ENCODE measurements at places on chromosomes 3 and 15.

DNA sequence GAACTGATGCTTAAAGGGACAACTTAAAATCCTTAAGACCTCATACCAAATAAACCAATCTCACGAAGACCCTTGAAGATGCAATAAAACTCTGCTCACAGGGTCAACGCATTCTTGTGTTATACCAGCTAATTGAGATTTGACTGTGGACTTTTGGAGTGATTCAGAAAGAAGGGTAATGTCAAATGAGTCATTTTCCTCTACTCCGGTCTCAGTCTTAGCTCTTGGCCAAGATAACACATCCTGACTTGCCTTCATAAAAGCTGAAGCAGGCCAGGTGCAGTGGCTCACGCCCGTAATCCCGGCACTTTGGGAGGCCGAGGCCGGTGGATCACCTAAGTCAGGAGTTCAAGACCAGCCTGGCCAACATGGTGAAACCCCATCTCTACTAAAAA lies 3.8 kb downstream of the PKM start:
- DNase-seq: no peak

GRCh38 chr3:149373235-149374125 lies 4.0 kb downstream of the TM4SF1 start:
- no peak for DNase-seq

DNA sequence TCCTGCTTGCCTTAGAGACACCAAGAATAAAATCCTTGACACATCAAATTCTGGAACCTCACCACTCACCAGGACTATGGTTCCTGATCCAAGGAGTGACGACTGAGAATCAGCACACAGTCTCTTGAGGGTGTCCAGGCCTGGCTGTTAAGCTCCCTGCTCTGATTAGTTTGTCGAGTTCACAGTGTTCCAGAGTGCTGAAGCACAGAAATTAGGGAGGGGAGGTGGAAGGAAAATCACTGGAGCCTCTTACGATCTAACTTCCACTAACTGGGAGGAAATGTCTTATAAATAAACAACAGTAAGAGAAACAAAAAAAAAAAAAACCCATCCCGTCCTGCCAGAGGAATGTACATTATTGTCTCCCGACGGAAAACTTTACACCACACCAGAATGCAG lies 330.2 kb downstream of the TIGIT start:
- DNase-seq: no peak

- DNase-seq: no peak
Measured at GRCh38 chr15:38503496-38503895, 49.6 kb downstream of the FAM98B start.

GRCh38 chr3:99925584-99926230 lies 108.0 kb downstream of the CMSS1 start:
- no peak for DNase-seq

- peak; percentile 11 for DNase-seq
Measured at GRCh38 chr15:38699633-38700230, 135.1 kb upstream of the RASGRP1 start.

DNA sequence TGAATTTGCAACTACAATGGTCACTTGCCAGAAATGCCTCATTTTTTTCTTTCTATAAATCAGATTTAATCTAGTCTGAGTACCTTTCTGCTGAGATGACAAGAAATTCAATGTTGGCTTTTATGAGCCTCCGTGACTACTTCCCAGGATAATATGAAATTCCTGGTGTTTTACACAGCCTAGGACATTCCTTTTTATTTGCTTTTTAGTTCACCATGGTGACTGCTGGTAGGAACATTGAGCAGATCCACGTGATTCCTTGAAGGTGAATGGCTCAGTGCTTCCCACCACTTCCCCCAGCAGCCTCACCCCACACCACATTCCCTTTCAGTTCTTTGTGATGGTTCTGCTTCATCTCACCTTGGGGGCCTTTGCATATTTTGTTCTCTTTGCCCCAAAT lies 4.3 kb upstream of the NPTN start:
- DNase-seq: no peak

DNA sequence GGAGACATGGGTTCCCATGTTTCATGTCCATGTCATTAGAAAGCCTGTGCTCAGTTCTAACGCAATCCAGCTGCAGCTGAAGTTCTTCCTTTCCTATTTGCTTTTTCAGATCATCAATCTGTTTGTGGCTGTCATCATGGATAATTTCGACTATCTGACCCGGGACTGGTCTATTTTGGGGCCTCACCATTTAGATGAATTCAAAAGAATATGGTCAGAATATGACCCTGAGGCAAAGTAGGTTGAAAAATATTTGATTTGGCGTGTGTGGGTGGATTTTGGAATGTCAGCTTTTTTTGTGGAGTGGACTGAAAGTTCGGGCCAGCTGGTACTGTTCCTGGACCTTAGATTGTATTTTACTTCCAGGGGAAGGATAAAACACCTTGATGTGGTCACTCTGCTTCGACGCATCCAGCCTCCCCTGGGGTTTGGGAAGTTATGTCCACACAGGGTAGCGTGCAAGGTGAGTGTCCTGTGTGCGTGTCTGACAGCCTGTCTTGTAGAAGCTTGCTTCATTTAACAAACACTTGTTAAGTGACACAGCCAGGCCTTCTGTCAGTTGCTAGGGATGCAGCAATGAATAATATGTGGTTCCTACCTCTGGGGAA lies 69.6 kb downstream of the CHDH start:
- no peak for DNase-seq

GRCh38 chr3:120449701-120450599 lies 842 bp downstream of the FSTL1 start:
- no peak for DNase-seq

- no peak for DNase-seq
Measured at GRCh38 chr3:11382146-11382745, 110.0 kb downstream of the ATG7 start.

GRCh38 chr15:101188637-101189408 lies 63.0 kb downstream of the CHSY1 start:
- DNase-seq: no peak

DNA sequence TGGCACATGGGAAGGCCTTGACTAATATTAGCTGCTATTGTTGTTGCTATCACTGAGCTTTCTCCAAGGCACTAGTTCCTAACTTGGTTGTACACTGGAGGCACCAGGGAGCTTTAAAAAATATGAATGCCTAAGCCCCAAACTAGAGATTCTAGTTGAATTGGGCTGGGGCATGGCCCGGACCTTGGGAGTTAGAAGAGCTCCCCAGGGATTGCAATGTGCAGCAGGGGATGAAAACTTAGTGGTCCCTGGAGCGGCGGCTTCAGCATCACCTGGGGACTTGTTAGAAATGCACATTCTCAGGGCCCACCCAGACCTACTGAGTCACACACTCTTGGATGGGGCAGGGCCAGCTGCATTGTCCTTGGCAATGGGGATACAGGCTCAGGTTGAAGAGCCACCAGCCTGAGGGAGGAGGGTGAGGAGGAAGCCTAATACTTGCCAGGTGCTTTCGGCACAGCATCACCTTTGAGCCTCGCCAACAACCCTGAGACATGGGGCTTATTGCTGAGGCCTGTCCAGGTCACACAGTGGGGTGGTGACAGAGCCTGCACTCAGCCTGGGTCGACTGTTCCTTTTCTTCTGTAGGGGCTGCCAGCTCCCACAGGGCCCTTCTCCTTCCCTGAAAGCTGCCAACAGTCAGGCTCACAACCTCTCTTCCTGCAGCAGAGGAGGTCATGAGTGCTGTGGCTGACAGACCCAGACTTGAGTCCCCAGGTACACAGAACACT lies 84.5 kb downstream of the ATP2B2 start:
- no peak for DNase-seq
